Urothelium cell line (cell line): ENCODE measurements at places on chromosomes 2 and 18.

GRCh38 chr2:131105950-131106801 is 1.0 kb downstream of the PLEKHB2 start:
- DNase-seq, result peak; percentile 35

- DNase-seq, result no peak
Observed at GRCh38 chr18:11408555-11409065, 200.8 kb upstream of the SLC35G4 start.

- no peak for DNase-seq
Observed at GRCh38 chr18:25077944-25078723, 273.8 kb downstream of the ZNF521 start.

- no peak for DNase-seq
Observed at GRCh38 chr2:237863102-237863511, 3.7 kb downstream of the RAMP1 start.

- DNase-seq, result no peak
Observed at GRCh38 chr2:2320486-2321199, 10.4 kb downstream of the MYT1L start.

DNA sequence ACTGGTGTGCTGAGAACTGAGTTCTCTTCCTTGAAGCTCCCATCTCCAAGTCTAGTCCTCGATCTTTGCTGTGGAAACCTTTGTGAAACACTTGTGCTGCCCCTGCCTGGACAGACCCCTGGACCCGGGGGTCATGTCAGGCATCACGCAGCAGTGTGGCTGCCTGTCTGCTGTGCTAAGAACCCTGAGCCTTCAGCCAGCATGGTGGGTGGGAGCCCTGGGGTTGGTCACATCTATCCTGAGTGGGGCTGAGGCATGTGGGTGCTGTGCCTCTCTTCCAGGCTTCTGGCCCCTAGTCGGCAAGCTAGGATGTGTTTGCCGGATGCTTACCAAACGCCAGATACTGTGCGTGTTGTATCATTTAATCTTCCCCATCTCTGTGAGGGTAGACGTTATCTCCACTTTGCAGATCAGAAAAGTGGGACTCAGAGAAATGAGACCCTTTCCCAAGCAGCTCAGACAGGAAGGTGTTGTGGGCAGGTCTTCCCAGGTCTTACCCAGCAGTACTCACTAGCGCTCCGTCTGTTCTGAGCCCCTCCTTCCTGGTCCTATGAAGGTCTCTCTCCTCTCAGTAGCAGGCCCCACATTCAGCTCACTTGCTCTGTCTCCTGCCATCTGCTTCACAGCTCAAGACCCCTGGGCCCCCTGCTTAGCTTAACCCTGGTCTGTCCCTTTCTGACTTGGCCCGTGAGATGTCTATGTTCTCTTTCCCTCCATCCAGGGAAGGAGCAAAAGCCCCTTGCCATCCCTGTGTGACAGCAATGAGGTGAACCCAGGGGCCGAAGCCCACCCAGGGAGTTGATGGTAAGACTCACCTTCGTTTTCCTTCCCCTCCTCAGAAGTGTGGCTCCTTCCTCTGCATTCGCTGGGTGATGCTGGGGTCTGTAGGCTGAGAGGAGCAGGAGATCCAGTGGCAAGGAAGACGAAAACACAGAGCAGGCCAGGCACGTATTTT is 242.8 kb downstream of the FAM210A start:
- DNase-seq, result no peak

DNA sequence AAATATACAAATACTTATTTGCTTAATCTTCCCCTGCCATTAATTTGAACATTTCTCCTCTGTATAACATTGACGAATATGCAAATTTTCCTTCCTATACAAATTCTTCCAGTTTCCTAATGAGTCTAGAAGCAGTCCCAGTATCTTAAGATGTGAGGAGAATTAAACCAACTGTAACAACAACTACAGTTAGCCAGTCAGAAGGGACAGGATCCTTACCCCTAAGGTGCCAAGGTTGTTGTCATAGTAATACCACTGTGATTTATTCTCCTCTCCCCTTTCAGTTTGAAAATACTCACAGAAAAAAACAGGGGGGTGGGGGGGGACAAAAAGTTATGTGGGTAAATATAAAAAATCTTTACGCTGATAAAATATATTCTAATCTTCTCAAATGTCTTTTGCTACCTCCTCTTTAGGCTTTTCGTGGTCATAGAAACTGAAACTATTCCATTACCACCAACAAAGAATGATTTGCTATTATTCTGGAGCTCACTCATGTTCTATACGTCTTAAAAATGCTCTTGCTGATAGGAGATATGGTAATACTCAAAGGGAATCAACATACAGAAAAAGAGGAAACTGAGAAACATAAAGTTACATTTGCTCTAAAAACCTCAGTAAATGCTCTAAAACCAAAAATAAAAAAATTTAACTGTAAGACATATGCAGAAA is 107.6 kb downstream of the MEMO1 start:
- no peak for DNase-seq

GRCh38 chr18:11887328-11888128 is 20.6 kb downstream of the MPPE1 start:
- peak; percentile 37 for DNase-seq

- no peak for DNase-seq
Observed at GRCh38 chr2:38709567-38710194, 41.5 kb downstream of the SRSF7 start.

- DNase-seq, result no peak
Observed at GRCh38 chr2:20447437-20448245, 767 bp downstream of the RHOB start.

DNA sequence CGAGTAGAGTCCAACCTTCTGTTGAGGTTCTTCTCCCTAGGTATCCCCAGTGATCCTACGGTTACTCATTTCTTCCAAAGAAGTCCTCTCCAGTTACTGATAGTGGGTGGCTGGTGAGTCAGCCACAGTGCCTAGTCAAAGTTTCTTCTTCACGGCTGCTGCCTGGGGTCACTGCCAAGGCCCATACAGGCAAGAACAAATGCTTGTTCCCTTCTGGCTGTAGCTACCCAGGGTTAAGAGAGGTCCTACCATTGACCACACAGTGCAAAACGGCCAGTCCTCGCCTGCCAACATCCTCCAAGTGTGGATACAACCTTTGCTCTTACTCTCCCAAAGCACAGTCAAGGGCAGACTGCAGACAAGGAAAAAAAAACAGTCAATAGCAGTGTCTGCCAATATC is 2.9 kb upstream of the PTPN4 start:
- no peak for DNase-seq

DNA sequence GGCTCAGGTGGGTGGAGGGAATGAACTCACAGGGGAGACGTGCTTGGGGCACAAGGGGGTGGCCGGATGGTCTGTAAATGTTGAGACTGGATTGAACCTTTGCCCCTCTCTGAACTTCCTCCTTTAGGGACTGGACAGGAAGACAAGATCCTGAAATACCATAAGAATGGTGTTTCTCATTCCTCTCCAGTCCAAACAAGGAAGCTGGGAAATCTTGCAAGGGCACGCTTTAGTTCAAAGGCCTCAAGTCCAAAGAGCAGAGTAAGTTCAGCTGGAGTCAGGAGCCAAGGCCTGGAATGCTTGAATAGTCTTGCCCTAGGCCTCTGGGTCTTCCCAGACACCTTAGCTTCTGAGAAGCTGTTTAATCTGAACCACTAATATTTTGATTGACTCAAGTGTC is 52.4 kb upstream of the SIX3 start:
- DNase-seq, result no peak

DNA sequence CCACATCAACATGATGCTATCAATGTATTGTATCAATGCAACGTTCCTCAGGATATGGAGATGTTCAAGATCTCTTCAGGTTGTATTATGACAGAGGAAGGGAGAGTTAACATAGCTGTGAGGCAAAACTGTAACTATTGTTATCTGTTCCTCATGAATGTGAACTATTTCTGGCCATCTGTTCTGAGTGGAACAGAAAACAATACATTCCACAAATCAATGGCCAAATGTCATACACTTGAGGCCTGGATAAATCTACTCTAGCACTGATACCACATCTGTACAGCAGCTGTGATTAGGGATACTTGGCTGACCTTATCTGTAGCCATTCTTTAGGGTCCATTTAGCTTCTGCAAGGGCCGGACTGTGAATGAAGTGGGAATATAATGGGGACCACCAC is 447.9 kb downstream of the IRS1 start:
- no peak for DNase-seq

- no peak for DNase-seq
Observed at GRCh38 chr2:101267671-101268656, 15.3 kb downstream of the CNOT11 start.

DNA sequence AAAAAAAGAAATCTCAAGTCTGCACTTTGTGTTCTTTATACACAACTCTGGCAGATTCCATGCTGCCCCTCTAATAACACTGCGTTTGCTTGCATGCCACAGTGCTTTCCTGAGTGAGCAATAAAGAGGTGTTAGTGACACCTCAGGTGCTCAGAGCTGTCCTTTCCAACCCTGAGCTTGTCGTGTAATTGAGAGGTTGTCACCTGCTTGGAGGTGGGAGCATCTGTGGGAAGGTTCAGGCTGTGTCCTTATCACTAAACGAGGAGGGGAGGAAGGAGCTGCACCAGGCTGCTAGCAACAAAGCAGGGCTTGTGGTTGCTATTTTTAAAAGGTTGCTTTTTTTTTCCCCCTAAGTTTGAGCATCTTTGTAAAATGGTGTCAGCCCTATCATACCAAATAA is 31.9 kb downstream of the APCDD1 start:
- no peak for DNase-seq

DNA sequence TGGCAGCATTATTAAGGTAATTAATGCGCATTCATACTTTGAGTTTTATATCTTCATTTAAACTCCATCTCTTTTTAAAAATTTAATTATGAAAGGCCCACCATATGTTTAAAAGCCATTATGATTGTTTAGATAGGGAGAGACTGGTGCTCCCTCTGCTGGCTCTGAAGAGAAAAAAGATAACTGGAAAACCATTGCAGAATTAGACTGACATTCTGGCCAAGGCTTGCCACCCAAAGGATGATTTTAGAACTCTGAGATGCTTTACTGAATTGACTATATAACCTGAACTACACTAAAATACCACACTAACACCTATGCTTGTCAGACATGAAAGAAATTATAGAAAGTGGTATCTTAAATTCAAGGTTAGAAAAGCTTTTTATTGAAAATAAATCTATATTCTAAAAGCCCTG is 127.6 kb upstream of the SPOPL start:
- DNase-seq, result peak; percentile 30

DNA sequence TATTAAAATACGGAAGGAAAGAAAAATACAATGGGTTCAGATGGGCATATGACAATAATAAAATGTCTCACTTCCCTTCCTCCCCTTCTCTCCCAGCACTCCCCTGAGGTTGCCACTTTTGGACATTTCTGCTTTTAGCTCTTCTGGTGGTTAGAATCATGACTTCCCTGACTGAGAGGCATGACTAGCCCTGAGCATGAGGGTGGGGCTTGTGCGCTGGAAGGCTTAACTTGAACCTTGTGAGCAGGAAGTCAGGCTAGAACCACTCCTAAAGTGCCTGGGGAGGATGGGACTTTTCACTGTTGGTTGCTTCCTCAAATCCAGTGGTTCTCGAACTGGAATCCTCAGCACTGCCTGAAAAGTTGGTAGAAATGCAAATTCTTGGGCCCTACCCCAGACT is 19.7 kb upstream of the ARHGAP25 start:
- DNase-seq, result no peak

DNA sequence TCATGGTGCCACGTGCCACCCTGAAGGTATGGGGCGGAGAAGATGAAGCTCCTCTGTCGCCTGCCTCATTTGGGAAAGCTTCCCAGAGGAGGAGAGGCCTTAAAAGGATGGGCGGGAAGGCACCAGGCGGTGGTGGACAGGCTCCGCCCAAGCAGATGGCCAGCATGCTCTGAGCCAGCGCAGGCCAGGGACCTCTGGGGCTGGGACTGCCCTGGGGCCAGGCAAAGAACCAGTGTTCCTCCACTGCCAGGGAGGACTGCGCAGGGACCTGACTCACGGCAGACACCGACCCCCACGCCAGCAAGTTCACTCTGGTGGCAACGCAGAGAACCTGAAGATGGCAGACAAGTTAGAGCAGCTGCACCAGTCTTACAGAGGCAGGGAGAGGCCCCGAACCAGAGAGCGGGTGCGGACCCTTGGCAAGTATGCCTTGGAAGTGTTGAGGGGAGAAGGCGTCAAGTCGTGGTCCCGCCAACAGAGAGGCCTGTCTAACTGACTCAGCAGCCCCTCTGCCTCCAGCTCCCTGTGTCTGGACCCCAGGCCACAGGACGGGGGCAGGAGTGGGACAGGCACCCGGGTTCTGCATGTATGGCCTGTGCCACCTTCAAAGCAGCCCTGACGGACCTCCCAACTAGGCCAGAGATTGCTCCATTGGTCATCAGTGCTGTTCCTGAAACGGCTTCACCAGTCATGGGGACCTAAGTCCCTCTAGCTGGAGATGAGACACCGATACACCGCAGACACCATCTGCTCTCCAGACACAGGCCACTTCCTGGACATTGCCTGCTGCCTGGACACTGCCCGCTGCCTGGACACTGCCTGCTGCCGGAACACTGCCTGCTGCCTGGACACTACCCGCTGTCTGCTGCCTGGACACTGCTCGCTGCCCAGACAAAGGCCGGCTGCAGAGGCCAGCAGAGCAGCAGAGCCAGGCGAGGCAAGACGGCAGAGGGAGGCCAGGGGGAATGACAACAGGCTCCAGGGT is 124.7 kb downstream of the HDAC4 start:
- DNase-seq, result no peak

GRCh38 chr2:143519521-143519920 is 390.3 kb downstream of the ARHGAP15 start:
- DNase-seq, result no peak

- no peak for DNase-seq
Observed at GRCh38 chr2:107398683-107399082, 428.0 kb upstream of the RGPD4 start.

GRCh38 chr18:8713691-8714090 is 8.3 kb downstream of the MTCL1 start:
- DNase-seq, result no peak

- peak; percentile 90 for DNase-seq
Observed at GRCh38 chr18:13577091-13577697, 149.2 kb downstream of the FAM210A start.

DNA sequence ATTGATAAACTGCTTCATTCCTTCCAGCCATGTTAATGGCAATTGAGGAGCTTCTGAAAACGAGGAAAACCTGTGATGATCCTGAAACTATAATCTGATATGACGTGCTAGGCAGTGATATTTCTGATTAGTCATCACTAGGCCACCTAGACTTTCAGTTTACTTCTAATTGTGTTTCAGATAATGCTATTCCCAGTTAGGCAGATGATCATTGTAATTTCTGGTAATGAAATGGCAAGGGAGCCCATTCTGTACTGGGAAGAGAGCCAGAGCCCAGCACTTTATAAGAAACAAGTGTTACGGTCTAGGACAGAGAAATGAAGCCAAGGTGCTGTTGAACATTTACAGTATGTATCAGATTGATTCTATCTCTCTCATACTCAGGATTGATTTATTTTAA is 106.2 kb downstream of the CPO start:
- no peak for DNase-seq

DNA sequence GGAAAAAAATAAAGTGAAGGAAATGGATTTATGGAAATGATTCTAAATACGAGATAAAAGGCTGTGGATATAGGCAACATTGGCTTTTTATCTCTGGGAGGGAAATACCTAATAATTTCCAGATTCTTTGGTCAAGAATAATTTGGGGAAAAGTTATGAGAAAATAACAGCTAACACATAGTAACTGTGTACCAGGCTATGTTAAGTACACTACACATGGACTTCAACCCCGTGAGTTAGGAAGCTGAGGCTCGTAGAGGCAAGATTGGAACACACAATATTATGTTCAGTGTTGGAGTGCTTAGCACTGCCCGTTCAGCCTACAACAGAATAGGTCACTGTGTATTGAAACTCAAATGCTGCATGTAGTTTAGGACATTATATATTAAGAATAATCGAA is 34.3 kb upstream of the GPD2 start:
- peak; percentile 21 for DNase-seq
